ENCODE measurements at places on chromosomes 1 and 21.

- DNase-seq: no peak
Observed at GRCh38 chr1:227892489-227893299, 55.0 kb downstream of the WNT9A start.

DNA sequence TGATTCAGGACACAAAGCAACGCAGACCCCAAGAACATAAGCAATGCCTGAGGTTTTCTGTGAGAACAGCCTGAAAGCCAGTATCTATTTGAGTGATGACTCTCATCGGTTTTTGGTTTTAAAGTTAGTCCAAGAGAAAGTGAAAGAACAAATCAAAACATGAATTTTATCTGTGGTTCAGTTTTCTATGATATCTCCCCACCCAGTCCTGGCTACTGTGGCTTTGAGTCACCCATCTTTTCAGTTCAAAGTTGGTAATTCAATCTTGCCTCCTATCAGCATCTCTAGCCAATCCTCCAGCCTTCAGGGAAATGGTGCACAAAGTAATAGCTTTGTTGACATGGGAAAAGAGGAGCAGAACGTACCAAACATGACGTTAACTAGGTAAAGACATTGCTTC is 40.5 kb upstream of the KRTAP19-8 start:
- no peak for DNase-seq

DNA sequence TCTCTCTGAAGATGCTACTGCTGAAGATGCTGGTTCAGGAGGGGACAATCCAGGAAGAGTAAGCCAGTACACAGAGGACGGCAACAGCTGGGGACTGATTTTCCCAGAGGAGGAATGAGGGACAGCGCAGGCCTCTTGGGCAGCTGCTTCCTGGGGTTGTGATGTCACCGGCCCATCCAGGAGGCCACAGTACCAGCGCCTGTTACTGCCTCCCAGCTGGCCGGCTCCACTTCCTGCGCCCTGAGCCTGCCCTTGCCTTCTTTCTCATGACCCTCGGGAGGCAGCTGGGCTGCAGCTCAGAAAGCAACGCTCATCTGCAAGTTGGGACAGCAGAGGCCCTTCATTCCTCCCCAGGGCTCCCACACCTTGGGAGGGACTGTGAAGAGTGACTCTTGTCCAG is 21.9 kb upstream of the ID3 start:
- DNase-seq: no peak

- DNase-seq: no peak
Observed at GRCh38 chr1:192183788-192184187, 25.5 kb downstream of the RGS18 start.

DNA sequence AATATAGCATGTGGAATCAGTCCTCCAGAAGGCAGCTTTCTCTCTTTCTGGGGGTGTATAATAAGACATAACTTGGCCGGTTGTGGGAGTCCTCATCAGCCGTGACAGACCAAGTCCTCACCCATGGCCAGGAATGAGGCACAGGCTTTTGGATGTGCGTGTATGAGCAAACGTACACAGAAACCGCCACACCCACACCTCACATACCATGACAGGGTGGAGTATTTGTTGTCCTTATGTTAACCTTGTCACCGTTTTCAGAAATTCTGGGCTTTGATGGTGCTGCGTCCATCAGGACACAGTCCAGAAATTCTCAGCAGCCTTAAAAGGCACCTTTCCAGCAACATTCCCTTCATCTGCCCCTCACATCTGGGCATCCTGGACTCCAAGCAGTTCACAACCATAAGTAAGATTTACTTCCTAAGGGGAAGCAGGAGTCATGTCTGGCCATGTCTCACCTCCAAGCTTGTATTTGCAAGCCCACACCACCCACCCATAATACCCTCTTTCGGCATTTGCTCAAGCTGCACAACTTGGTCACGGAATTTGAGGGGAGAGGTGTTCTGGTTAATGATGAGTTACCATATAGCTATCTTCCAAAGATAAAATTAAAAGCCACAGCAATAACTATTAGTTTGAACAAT is 12.4 kb downstream of the C1orf116 start:
- no peak for DNase-seq

DNA sequence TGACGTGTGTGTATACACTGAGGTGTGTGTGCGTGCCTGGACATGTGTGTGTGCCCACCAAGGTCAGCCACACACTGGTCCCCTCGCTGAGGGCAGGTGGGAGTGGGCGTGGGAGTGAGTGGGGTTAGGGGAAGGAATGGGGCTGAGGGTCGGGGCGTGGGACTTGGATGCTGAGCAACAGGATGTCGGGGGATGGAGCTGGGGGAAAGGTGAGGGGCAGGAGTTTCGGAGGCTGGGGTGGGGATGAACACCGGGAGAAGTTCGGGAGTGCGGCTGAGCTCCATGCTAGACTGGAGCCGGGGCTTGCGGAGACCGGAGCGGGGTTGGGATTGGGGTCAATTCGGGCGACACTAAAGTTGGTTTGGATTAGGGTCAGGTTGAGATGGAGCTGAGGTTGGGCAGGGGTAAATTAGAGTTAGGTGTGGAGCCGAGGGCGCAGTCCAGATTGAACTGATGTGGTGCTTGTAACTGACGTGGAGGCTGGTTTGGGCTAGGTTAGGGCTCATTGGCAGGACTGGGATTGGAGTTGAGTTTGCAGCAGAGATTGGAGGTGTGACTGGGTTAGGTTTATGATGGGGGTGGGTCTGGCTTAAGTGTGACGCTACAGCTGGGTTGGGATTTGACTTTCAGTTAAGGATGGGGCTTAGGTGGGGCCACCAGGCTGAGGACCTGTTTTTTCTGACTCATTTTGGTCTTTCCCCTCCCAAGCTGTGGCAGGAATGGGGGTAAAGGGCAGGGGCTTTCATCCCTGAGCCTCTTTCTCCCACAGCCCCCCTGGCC is 3.3 kb upstream of the GUCA2A start:
- no peak for DNase-seq

- no peak for DNase-seq
Observed at GRCh38 chr1:31517301-31517700, 59.0 kb upstream of the TINAGL1 start.

DNA sequence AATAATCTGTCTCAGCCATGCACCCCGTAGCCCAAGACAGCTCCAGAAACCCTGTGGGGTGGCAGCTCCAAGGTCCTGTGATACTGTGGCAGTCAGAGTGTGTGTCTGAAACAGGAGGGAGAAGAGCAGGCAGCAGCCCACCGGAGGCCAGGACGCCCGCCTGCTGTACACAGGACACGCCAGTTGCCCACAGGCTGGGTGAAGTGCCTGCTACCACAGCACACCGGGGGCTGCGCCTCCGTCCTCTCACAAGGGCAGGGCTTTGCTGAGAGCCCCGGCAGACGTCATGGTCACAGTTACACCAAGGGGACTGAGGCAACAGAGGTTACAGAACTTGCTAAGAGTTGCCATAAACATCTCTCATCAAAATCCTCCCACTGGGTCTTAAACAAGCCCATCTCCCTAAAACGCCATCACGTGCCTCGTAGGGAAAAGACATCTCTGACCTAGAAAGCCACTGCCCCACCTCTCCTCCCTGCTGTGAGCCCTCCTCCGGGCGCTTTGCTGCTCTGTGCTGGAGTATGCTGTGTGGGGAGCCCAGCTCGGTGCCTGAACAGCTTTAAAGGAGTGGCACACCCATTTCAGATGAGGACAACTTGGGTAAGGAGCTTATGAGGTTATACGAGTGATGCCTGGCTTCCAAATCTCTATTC is 5.3 kb downstream of the C1orf174 start:
- no peak for DNase-seq

- DNase-seq: no peak
Observed at GRCh38 chr1:43936431-43937151, 3.0 kb downstream of the ARTN start.

DNA sequence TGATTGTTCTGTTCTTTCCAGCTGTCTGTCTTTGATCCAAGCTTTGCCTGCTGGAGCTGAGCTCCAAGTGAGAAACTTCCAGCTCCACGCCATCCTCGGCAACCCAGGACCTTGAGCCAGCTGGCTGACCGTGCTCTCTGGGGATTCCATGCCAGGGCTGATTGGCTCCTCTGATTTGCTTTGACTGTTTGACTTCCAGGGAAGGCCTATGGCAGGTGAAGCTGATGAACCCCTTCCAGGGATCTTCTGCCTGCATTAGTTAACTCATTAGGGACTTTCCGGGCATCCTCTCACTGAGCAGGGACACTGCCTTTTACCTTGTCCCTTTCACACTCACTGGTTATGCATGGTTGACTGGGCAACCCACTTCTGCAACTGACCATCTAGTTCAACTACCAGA is 406.1 kb downstream of the RPS6KC1 start:
- no peak for DNase-seq

GRCh38 chr1:11134251-11134897 is 34.7 kb upstream of the EXOSC10 start:
- DNase-seq: no peak

DNA sequence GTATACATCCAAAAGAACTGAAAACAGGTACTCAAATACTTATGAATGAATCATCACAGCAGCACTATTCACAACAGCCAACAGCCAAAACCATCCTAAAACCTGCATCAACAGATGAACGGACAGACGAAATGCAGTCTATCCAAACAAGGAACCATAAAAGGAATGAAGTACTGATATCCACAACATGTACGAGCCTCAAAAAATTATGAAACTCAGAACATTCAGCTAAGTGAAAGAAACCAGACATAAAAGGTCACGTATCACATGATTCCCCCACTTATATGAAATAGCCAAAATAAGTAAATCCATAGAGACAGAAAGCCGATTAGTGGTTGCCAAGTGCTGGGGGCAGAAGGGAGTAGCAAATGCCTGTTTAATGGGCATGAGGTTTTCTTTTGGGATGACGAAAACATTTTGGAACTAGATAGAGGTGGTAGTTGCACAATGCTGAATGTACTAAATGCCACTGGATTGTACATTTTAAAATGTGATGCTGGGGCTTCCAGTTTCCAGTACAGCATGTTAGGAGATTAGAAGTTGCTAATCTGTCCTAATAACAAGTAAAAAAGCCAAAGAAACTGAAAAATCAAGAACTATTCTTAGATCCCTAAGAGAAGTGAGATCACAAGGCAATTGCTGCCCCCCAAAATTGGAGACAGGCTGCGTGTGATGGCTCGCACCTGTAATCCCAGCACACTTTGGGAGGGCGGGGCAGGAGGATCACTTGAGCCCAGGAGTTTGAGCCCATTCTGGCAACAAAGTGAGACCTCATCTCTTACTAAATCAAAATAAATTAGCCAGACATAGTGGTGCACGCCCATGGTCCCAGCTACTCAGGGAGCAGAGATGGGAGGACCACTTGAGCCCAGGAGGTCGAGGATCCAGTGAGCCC is 25.3 kb downstream of the CLSTN1 start:
- no peak for DNase-seq

DNA sequence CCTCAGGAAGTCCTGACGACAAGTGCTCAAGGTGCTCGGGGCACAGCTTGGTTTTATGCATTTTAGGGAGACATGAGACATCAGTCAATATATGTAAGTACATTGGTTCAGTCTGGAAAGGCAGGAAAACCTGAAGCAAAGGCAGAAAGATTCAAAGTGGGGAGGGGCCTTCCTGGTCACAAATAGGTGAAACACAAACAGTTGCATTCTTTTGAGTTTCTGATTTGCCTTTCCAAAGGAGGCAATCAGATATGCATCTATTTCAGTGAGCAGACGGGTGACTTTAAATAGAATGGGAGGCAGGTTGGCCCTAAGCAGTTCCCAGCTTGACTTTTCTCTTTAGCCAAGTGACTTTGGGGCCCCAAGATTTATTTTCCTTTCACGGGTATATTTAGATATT is 8.9 kb upstream of the RNF187 start:
- no peak for DNase-seq

GRCh38 chr21:37987668-37988067 is 71.4 kb upstream of the KCNJ6 start:
- DNase-seq: no peak

GRCh38 chr1:113904293-113904673 is 316 bp downstream of the AP4B1 start:
- no peak for DNase-seq

DNA sequence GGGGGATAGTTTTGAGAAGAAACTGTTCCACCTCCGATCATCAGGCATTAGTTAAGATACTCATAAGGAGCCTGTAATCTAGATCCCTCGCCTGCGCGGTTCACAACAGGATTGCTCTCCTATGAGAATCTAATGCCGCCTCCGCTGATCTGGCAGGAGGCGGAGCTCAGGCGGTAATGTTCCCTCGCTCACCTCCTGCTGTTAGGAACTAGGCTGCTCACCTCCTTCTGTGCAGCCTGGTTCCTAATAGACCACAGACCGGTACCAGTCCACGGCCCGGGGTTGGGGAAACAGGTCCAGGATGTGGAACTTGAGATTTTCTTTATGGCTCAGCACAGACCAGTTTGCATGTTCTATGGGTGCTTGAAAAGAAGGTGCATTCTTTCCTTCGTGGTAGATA is 27.2 kb upstream of the FAM3B start:
- no peak for DNase-seq

- no peak for DNase-seq
Observed at GRCh38 chr1:46492871-46493270, 3.2 kb downstream of the DMBX1 start.

DNA sequence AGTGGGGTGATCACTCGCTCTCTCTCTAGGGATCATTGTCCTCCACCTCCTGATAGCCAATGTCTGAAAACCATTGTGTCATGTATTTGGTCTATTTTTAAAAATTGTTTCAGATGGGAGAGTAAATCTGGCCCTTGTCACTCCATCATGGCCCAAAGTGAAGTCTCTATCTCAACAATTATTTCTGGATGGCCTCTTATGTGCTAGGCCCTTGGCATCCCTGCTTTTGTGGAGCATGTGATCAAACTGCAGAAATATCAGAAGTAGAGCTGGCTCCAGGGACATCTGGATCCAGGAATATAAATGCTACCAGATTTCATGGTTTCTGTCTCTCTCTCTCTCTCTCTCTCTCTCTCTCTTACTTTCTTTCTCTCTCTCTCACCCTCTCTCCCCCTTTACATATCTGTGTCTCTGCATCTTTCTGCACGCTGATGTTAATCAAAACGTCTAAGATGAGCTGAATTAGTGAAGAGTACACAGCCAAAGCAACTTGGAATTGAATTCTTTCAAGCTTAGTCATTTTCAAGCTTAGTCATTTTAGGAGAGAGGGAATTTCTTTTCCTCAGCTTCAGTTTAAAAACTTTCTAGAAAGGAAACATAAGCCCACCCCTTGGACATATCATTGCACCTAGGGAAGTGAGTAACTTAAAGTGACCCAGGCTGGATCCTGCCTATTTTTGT is 47.4 kb upstream of the DOCK7 start:
- no peak for DNase-seq

GRCh38 chr1:18907021-18907916 is 4.9 kb upstream of the ALDH4A1 start:
- DNase-seq: peak; percentile 82

GRCh38 chr21:45941717-45942546 is 39.6 kb upstream of the COL6A1 start:
- DNase-seq: no peak

DNA sequence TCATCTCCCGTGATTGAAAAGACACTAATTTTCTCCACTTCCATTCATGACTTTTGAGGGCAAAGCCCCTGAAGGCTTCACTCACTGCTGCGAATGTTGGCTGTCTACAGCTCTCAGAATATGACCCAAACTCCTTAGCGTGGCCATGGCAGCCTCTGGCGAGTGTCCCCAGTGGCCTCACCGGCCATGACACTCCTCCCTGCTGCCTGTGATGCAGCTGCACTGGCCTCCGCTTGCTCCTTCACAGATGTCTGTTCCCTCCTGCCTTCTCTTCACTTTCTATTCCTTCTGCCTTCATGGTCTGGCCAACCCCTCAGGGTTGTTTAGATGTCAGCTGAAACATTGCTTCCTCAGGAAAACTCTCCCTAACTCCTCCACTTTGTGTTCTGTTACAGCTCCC is 30.8 kb upstream of the PTPRF start:
- no peak for DNase-seq

- DNase-seq: no peak
Observed at GRCh38 chr1:59596432-59596831, 218.3 kb upstream of the HOOK1 start.
